ENCODE measurements at places on chromosomes 12 and 14.
A peak's percentile ranks its signal among the peaks of the same experiment; 100 is the strongest.

DNA sequence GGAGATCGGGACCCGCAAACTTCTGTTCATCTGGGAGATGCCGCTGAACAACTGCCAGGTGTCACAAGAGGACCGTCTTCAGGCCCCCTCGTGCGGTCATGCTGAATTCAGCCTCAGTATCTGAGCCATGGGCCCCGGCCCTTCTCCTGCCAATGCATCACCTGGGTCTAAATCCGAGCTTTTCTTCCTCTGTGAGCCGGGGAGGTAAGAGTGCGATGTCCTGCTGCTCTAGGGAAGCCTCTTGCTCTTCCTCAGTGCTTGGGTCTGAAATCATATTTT, 155.8 kb upstream of the FKBP4 start:
- DNase-seq = no peak

DNA sequence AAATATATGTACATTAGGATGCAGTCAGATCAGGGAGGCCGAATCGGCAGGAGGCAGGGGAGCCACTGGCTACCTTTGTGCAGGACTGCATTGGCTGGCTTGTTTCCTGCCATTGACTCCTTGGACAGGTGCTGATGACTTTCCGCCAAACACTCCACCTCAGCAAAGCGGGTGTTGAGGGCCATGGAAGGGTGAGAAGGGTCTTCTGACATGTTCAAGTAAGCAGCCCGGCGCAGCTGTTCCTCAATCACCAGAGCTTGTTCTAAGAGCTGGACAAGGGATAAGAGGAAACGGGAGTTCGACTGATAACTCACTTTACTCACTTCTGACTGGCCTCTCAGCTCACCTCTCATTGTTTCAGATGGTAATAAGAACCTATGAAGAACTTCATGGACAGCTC, 4.9 kb upstream of the NOP2 start:
- DNase-seq = no peak

GRCh38 chr12:102326982-102327381, 129.3 kb upstream of the PMCH start:
- DNase-seq = no peak

DNA sequence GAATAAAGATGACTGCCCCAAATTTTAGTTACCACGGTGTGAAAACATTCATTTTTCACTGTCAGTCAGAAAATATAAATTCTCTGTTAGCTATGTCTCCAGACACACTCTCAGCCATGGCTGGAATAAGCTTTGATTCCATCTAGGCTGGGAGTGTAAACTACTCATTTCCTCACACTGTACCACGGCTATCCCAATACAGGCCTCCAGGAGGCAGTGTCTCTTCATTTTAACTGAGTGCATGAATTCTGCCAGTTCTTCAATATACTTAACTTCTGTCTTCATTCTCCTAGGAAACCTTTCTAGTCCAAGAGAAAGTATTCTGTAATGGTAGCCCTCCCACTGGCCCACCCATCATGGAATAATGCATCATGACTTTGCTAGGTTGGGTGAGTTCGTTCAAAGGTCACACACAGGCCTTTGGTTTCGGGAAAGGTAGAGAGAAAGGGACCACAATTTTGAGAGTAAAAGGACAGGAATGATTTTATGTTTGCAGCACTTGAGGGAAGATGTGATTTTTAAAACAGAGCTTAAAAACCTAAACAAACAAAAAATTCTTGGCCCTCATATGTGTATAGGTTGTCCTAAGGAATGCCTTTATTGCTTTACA, 381.1 kb downstream of the SEC23A start:
- no peak for DNase-seq

DNA sequence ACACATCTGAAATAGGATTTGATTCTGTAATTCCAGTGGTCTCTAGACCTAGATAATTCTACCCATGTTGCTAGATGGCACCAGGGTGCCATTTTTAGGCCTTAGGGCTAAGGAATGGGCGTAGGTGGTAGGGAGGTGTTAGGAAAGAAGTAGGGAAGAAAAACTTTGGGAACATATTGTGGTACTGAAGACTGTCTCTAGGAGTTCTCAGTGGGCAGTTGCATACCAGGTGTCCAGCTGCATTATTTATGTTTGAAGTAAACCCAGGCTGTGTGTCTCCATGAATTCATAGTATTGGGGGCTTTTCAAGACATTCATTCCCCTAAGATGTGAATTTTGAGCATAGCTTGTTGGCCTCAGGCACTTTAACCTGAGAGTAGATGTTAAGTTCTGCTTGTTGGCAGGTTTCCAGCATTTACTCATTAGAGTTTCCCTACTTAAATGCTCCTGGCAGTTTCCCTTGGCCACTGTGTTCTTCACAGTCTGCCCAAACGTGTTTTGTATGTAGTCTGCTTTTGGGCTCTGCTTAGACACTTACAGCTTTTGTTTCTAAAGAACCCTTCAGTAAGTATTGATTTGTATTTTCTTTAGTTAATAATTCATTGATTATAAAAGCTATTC, 31.5 kb upstream of the CCT2 start:
- no peak for DNase-seq

DNA sequence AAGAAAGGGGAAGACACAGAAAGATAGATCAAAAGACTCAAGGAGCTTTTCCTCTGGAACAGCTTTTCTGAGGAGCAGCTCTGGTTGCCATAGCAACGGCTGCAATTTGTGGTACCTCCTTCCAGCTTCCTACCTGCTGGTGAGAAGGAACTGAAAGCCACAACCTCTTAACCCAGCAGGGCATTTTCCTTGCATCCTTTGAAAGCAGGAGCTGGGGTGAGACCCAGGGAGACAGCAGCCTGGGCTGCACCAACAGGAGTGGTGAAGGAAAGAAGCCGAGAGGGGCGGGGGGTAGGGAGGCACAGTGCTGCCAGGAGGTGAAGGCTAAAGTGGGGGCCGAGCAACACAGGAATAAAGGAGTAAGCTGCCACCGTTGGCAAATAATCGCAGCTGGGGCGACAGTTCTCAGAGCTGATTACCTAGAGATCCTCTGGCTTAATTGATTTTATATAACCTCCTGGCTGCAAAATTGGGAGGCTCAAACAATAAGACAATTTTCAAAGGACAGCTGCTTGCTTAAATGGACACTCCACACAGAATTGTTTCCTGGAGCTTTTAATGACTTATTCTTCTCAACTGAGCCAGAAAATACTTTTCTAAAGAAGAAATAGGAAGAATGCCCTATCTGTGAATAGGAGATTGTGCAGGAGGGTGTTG, 129.4 kb downstream of the RPAP3 start:
- no peak for DNase-seq

DNA sequence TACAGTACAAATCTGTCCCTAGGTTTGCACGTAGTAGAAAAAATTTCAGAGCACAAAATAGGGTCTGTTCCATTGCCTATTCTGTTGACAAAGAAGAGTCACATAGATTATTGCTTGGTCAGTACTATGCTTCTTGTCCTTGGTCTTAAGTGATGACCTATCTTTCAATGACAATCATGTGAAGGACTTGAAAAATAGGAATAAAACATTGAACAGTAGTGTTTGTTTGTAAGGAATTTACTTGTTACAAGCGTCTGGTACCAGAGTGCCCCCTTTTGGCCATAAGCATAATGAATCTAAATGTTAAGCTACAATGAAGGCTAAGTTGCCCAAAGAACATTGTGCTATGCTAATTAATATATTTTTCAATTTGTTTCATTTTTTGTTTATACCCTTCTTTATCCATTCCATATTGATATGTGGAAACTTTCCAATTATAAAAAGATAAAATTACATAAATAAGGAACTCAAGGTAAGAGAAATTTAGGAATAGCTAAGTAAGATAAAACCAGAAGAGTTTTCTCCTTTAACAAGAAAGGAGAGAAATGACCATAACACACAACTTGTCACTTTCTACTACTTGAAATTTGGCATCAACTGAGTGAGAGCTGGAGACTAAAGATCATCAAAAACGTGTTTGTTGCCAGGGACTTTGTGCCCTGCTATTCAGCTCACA, 204.7 kb downstream of the EPS8 start:
- DNase-seq = no peak

- DNase-seq = no peak
Observed at GRCh38 chr14:75156111-75156510, 20.3 kb downstream of the TMED10 start.

- DNase-seq = no peak
Observed at GRCh38 chr14:105860615-105861580, 334.5 kb downstream of the TMEM121 start.

- DNase-seq = no peak
Observed at GRCh38 chr12:130849561-130850417, 10.7 kb upstream of the STX2 start.

- no peak for DNase-seq
Observed at GRCh38 chr12:103382736-103383346, 112.9 kb downstream of the C12orf42 start.

DNA sequence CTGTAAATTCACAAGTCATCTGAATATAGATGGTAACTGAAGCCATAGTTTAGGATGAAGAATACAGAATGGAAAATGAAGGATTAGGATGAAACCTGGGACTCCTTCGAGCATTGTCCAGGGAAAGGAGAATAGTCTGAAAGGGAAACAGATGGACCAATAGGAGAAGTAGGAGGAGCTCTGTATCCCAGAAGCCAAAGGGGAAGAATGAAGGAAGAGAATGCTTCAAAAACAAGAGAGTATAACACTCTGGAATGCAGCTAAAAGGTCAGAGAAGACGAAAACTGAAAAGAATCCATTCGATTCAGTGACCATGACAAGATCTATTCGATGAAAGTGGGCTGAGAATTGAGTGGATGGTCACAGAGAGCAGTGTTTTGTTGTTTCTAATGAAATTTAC, 1.0 kb downstream of the GMFB start:
- DNase-seq = no peak

- DNase-seq = no peak
Observed at GRCh38 chr14:38074754-38075153, 132.9 kb upstream of the SSTR1 start.

DNA sequence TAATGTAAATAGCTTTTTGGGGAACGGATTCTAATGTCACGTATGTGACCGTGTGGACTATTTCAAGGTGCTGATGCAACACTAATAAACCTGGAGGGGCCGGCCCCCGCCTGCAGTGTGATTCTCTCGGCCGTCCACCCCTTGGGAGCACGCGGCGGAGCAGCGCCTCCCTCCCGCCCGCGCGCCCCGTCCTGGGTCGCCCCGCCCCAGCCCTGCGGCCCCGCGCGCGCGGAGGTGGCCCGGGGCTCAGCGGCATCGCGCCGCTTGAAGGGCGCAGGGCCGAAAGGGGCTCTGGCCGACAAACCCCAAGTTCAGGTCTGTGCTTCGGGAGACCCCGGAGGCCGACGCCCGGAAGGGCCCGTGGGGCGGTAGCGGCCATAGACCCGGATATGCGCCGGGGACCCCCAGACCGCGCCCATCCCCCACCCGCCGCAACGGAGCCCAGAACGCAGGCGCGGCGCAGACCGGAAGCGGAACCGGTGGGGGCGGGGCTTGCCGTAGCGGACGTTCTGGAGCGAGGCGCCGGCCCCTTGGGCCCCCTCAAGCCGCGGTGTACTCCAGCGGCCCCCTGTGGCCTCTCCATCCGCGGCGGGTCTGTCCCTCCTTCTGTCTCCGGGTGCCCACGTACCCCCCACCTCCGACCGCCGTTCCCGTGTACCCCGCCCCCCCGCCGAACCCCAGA, at the start of gene TEX22:
Gene TEX22, plus strand, starts transcription at position 495 of the 682 bp plus-strand sequence. CDS start 803 bp downstream, outside the sequence.
- DNase-seq = peak; percentile 77

GRCh38 chr14:60515511-60516289, 6.8 kb downstream of the SIX6 start:
- no peak for DNase-seq

DNA sequence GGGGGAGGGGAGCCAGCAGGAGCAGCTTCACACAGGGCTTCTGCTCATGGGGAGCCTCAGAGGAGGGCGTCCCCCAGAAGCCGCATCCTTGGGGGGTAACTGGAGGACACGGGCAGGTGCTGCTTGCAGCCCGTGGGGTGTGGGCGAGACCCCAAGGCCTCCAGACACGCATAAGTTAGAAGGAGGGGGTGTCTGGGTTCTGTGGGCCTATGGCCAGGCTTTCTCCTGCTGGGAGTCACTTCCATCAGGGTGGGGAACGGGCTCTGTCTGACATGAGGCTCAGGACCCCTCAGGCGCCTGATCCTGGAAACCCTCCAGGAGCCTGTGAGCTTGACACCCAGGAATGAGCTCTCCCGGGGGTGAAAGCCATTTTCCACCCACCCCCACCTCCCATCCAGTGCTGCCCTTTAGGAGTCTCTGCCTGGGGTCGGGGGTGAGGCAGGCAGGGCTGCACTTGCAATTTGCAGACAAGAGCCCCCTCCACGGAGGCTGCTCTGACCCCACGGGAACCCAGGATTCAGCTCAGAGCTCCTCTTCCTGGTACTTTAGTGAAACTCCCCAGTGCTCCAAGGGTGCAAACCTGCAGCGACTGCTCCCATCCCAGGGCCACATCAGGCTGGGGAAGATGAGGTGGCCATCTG, 325.7 kb downstream of the ADGRD1 start:
- no peak for DNase-seq

- no peak for DNase-seq
Observed at GRCh38 chr12:132305991-132306884, 23.2 kb downstream of the GALNT9 start.

DNA sequence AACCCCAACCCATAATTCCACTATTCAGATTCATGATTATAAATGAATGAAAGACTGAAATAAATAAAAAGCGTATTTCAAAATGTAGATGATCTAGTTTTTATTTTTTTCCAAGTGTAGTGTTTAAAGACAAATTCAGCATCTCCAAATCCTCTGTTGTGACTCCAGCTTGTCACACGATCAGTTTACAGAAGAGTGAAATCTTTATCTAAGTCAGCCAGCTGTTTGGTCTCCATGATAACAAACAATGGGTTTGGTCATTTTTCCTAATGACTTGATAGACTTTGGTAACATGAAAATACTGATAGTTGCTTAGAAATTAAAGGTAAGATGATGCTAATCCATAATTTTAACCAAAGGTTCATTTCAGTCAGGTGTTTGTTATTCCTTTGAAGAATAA, 114.5 kb upstream of the RASSF8 start:
- no peak for DNase-seq

DNA sequence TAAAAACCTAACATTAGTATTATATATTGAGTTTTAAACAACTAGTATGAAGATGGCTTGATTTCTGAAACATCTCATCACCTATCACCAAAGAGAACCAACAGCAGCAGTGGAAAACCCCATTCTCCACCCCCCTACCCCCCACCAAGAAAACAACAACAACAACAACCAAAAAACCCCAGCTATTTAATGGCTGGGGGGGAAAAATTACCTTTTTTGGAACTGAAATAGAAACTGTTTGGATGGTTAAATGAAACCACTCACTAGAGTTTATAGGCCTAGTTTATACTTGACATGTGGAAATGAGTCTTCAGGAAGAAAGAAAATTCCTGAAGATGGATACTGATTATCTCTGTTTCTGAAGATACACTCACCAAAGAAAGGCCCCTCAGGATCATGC, 30.3 kb downstream of the PPP2R5E start:
- DNase-seq = no peak

DNA sequence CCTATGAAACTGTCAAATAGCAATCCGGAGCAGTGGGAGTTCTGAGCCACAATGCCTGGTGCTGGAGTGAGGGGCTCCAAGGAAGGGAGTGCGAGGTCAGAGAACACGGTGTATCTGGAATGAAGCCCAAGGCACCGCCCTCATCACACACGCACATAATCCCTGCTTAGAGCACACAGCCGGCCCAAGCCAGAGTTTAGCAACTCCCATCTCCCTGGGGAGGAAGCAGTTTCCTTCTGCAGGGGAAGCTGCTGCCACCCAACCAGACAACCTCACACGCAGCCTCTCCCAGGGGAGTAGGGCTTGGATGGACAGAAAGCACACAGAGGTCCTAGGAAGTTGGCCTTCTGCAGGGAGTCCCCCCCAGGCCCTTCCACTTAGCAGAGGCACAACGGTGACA, 31.3 kb downstream of the ACTN1 start:
- DNase-seq = no peak

- no peak for DNase-seq
Observed at GRCh38 chr14:53310412-53310811, 157.3 kb upstream of the DDHD1 start.

Data from stimulated activated CD8-positive, alpha-beta memory T cell treated with anti-CD3 and anti-CD28 coated beads, Interleukin-15, amount 100 ng/mL, for 4 hours (primary cell).